ENCODE measurements at places on chromosomes 7 and 10. TPM values are rescaled to one million over a fixed set of nuclear protein-coding genes. Genes with fewer than 3 reads are reported as not detected.

Gene MYH16
- total RNA-seq: not detected

Gene HK1
- total RNA-seq: 185 TPM

DNA sequence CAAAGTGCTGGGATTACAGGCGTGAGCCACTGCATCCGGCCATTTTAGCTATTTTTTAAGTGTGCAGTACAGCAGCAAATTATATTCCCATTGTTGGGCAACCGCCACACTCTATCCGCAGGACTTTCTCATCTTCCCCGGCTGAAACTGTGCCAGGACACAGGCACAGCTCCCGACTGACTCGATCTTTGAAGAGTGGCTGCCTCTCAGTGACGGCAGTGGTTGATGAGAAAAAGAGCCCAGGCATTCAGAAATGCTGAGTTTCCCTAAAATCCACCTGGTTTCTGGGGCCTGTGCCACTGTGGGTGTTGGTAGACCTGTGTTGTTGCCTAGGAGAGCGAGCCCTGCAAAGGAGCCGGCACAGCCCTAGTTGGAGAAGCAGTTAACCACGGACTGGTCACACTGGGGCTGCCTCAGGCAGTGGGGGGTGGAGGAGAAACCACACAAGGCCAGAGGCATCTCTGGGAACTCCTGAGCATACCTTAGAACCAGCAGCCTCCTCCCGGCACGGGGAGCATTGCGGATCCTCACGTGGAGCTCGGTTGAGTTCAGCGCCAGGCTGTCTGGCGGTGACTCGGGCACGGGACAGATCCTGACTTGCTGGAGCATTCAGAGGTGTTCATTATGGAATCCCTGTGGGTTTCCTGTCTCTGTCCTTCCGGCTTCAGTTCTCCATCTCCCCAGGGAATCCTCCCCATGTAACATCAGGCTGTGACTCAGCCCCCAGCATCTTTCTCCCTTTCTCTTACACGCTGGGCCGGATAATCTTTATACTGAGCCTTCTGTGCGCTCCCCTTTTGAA is 16.2 kb downstream of the PFKFB3 start:
- H3K27ac ChIP-seq: no peak overlapping the region
- H3K4me1 ChIP-seq: peaks cover 14% of the 10 kb centered on the region
- peak; percentile 59 for DNase-seq
- no peak overlapping the region for H3K4me3 ChIP-seq
- peaks cover 11% of the 10 kb centered on the region for H3K36me3 ChIP-seq
- H3K27me3 ChIP-seq: no peaks in the 10 kb centered on the region

GRCh38 chr10:77287647-77288120 is 349.9 kb downstream of the KCNMA1 start:
- no peak overlapping the region for H3K4me3 ChIP-seq
- DNase-seq: no peak
- H3K36me3 ChIP-seq: no peaks in the 10 kb centered on the region

- H3K27me3 ChIP-seq: no peaks in the 10 kb centered on the region
- H3K27ac ChIP-seq: no peak overlapping the region
- no peaks in the 10 kb centered on the region for H3K36me3 ChIP-seq
Measured at GRCh38 chr7:155750255-155751125, 61.8 kb downstream of the SHH start.

Gene MOGAT3
- total RNA-seq: not detected

Gene ZNF107
- 16.8 TPM for total RNA-seq

DNA sequence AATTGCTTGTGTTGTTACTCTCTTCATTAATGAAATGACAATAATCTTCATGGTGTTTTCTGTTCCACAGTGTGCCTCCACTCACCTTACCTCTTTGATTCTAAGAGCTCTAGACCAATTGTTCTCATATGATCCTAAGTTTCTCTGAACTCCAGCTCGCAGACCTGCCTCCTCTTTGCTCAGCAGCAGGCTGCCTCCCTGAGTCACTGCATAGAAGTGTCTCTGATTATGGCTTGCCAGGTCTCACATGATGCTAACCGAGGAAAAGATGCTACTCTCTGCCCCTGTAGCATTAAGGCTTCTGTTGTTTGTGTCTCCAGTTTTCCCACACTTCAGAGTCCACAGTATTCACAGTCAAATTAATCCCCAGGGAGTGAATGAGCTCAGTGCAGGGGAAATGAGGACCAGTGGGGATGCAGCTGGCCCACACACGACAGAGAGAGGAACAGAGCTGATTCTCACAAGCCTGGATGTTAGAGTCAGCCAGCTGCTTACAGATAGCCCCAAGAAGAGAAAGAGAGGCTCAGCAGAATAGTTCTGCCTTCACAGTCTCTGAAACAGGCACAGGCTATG is 145.9 kb upstream of the EGR2 start:
- H3K4me3 ChIP-seq: no peak overlapping the region
- H3K4me1 ChIP-seq: no peaks in the 10 kb centered on the region
- H3K27ac ChIP-seq: no peak overlapping the region
- no peaks in the 10 kb centered on the region for H3K36me3 ChIP-seq
- DNase-seq: no peak

Gene SH2D4B
- 0.40 TPM for total RNA-seq

Gene MDFIC
- 109 TPM for total RNA-seq

Gene ZWINT
- 59.5 TPM for total RNA-seq
